HFFc6 (cell line): ENCODE measurements at places on chromosomes 12 and 14. TPM values are rescaled to one million over a fixed set of nuclear protein-coding genes. Genes with fewer than 3 reads are reported as not detected.

DNA sequence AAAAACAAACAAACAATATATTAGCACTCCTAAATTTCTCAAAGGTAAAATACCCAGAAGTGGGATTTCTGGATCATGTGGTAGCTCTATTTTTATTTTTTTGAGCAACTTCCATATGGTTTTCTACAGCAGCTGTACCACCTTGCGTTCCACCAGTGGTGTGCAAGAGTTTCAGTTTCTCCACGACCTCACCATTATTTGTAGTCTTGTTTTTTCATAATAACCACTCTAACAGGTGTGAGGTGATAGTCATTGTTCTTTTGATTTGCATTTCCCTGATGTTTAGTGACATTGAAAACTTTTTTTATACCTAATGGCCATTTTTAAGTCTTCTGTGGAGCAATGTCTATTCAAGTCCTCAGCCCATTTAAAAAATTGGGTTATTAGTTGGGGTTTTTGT, 127.3 kb upstream of the SLC38A2 start:
- no peak for DNase-seq

GRCh38 chr12:96108321-96108720, 72.9 kb upstream of the LTA4H start:
- no peak for DNase-seq

GRCh38 chr14:55026441-55026792, 482 bp downstream of the WDHD1 start:
- DNase-seq = no peak

DNA sequence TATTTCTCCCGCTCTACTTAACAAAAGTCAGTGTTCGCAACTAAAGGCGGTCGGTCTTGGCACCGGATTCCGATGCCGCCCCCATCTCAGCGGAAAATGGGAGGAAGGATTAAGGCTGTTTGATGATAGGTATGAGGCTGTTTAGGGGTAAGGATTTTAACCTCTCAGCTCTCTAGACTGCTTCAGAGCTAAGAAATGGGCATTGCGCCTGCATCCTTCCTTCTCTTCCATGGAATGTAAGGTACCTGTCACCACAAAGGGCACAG, 1.4 kb downstream of the COCH start:
- DNase-seq = no peak

Gene INSM2
- not detected in 2 replicates for total RNA-seq

Gene RFLNA
- total RNA-seq = not detected in 2 replicates

Gene KCNH3
- total RNA-seq = 0.12 TPM in 1 of 3 replicates, not detected in the others

Gene GXYLT1
- total RNA-seq = 11.2 and 12.1 TPM in 2 replicates

Gene CLEC6A
- not detected in 3 replicates for total RNA-seq

Gene KRT75
- total RNA-seq = not detected in 3 replicates

Gene CLEC4C
- total RNA-seq = not detected in 3 replicates
